RCC 7860 (cell line): ENCODE measurements at places on chromosomes 12 and 14.

GRCh38 chr14:88004506-88005036, 364 bp upstream of the GPR65 start:
- DNase-seq = no peak

- DNase-seq = no peak
Measured at GRCh38 chr12:2187195-2187945, 134.6 kb downstream of the CACNA1C start.

DNA sequence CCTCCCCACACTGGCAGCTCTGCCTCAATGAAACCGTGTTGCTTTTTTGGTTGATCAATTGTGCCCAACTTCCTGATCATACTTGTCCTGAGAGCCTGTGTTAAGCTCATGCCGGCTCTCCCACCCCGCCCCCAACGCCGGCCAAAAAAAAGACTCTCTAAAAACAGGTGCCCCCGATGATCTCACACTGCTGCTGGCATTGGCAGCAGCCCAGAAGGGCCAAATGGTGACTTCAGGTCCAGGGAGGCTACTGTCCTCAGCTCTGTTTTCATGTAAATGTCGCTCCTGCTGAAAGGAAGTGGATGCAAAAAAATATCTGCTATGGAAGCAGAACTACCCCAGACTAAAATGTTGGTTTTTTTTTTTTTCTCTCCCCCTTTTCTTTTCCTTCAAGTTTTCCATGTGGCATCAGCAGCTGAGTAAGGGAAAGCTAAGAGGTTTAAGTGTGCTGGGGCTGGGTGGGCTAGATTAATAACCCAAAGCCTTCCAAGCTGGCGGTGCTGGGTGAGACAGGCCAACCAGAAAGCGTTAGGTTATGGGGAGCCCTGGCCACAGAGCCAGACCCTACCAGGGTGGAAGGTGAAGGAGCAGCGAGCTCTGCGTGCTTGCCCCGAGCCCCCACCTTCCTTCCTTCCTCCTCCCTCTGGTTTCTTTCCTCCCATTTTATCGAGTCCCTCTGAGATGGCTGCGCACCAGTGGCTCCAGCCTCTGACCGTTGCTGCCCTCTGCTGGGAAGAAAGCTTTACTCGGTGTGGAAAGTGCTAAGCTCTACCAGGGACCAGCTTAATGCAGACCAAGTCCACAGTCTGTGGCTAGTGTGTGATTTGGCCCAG, 396.1 kb downstream of the NRXN3 start:
- DNase-seq = peak; percentile 13

- DNase-seq = no peak
Measured at GRCh38 chr14:73786636-73787485, 64.8 kb upstream of the PTGR2 start.

GRCh38 chr14:52692248-52692962, 3.0 kb downstream of the ERO1A start:
- DNase-seq = no peak

- peak; percentile 10 for DNase-seq
Measured at GRCh38 chr14:22163051-22163450, 426.0 kb downstream of the DAD1 start.

GRCh38 chr12:3168223-3169221, 91.3 kb downstream of the TSPAN9 start:
- peak; percentile 92 for DNase-seq

DNA sequence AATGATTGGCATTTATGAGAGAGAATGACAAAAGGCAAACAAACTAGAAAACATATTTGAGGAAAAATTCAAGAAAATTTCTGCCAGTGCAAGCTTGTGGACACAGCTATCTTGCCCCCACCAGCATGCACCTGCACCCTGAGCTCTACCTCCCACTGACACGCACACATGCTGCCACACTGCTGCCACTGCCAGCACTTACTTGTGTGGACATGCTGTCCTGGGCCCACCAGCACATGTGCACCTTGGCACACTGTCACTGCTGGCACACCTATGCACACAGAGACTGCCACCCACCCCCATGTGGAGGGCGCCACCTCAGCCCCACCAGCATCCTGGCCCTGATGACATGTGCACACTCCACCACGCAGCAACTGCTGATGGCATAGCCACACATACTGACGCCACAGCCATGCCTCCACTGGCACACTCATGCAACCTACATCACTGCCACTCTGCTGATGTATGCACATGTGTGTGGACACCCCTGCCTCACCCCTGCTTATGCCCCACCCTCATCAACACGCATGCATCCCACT, 475.0 kb downstream of the SOX5 start:
- DNase-seq = no peak

DNA sequence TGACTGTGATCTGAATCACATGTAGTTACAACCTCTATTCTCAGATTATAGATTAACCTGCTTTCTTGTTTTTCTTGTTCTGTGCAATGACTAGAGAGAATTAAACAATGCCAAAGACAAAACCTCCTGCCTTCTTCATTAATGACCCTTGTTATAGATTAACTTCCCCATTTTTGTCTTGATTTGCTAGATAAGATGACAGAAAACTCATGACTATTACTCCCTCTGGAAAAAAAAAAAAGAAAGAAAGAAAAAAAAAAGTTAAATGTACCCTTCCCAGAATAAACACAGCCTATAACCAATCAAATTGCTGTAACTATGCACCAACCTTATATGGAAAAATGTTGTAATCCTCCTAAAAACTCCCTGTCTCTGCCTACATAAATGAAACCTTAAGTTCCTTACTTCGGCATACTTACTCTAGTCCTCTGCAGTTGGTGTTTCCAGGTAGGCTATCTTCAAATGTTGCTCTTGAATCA, 41.1 kb upstream of the PCED1B start:
- peak; percentile 94 for DNase-seq

DNA sequence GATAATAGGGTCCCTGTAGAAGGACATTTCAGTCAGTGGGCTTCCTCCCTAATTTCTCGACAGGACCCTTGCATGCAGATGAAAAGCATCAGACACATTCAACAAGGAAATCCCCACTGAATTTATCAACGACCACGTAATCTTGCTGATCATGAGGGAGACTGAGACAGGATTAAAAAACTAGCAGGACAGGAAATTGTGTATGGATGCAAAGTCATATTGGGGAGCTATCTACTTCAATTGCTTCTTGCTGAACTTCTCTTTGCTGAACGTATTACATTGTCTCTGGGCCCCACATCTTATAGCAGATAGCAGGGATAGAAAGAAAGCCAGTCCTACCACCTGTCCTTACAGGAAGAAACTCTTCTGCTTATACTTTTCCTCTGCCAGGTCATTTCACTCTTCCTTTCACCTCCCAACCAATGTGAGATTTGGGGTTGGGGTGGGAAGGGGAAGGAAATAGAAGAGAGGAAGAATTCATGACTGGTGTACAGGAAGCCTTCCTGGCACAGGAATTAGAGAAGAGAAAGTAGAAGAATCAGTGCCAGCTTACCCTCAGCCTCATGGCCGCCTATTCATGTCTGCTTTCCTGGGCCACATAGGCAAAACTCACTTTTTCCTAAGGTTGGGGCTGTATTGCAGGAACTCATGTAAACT, 333.3 kb downstream of the ZFP36L1 start:
- no peak for DNase-seq

DNA sequence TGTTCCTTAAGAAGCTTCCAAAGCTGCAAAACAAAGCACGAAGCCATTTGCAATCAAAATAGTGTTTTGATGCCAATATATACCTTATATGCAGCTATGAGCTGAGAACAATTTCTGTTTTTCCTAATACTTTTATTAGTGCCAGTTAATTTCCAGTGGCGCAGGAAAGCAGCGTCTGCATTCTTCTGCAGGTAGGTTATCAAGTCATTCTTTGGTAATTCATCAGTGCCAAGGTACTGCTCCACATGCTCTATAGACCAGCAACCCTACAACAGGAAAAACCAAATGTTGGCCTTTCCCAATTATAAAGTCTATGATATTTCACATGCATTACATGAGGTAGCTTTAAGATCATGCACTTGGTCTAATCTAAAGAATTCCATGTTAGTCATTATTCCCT, 87.6 kb upstream of the STRN3 start:
- no peak for DNase-seq

DNA sequence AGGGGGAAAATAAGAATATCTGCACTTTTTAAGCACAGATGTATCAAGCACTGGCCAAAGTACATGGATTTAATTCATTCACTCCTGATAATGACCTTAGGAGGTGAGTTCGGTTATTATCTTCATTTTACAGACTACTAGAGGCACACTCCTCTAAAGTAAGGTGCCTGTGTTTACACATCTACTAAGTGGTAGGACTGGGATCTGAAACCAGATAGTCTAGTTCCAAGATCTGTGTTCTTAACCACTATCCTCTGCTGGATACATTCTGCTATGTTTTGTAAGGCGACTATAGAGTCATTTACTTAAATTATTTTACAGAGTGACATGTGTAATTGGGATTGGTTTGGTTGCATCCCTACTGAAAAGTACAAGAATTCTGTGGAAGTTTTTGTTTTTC, 175.3 kb downstream of the ESR2 start:
- DNase-seq = no peak

DNA sequence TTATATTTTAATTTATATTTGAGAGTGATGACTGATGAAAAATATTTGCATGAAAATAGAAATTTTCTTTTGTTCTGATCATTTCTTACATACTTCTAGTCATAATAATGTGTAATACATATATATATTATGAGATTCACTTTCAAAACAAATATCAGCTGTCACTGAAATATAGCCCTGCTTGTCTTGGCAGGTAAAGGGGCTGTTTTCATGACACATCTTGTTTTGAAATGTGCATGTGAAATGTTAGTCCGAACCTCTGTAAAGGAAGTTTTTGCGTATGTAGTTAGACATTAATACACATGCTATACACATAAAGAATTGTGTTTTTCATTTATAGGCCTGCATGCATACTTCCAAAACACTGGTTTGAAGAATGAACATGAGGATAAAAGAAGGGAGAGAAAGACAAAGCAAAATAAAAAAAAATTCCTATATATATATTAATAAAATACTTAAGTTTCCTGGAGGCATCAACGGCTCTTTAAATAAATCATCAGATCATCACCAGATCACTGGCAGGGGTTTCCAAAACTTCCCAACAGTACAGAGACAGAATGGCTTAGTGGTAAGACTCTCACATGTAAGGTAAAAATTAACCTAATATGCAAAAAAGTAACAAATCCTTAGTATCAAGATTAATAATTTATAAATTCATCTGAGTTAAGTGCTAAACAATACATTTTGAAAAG, 60.1 kb downstream of the SEL1L start:
- no peak for DNase-seq

GRCh38 chr12:18851271-18851670, 113.4 kb downstream of the CAPZA3 start:
- no peak for DNase-seq

GRCh38 chr12:26090836-26091510, 33.9 kb downstream of the BHLHE41 start:
- DNase-seq = peak; percentile 54

DNA sequence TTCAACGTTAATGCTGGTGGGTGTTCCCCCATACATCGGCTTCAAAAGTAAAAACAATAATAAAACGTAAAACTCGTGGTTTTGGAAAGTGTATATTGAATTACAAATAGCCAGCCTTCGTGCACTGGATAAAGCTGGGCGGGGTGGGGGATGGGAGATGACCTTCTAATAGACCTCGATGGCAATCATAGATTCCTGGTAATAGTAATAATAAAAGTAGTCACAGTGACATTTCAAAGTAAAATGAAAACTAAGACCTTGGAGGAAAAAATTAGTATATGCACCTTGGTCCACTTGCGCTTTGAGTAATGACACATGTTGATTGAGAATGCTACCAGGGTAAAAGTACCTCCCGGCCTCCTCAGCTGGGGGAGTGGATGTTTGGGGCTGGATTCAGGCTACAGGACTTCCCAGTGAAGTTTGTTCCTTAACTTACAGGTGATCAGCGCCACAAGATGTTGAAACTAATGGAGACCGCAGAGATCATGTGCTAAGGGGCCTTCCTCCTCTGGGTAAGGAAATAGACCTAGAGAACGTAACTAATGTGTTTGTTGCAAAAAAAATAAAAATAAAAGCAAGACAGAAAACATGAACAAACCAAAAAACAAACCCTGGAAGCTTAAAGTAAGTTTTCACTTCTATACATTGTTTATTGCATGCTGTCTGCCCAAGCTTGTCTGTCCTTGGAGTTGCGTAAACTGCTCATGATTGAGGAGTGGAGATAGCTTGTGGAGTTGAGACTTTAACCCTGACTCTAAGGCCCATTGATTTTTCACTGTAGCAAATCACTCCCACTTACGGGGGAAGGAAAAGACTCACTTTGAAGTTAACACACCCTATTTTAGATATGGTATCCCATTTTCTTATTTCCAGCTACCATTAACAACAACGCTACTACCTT, 907 bp upstream of the LRIG3 start:
- no peak for DNase-seq

GRCh38 chr12:122505419-122506051, 4.8 kb upstream of the ZCCHC8 start:
- no peak for DNase-seq

DNA sequence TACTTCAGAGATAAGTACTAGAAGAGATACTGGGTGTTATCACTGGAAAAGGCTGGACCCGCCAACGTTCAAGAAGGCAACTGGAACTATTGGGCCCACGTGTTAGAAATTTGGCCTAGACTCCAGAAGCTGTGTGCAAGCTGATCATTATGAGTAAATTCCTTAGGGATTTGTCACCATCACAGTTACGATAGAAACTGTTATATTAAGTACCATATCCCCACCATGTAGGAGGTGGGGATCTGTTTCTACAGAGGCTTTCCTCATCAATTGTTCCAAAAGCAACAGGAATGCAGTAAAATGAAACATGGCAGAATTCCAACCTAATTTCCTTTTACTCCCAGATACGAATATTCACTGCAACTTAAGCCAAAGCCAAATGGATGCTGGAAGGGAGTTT, 170.7 kb downstream of the NOVA1 start:
- DNase-seq = no peak

DNA sequence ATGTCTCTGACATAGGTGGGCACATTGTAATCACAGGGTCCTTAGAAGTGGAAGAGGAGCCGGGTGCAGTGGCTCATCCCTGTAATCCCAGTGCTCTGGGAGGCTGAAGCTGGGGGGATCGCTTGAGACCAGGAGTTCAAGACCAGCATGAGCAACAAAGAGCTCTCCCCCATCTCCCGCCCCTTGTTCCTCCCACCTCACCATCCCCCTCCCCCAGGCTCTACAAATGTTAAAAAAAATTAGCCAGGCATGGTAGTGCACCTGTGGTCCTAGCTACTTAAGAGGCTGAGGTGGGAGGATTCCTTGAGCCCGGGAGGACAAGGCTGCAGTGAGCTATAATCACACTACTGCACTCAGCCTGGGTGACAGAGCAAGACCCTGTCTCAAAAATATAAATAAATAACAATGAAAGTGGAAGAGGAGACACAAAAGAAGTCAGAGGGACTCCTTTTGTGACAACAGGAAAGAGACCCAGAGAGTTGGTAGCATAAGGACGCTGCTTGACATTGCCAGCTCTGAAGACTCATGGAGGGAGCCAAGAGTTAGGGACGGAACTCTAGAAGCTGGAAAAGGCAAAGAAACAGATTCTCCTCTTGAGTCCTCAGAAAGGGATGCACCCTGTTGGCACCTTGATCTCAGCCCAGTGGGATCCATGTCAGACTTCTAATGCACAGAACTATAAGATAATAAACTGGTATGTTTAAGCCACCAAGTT, 29.6 kb upstream of the CSRP2 start:
- no peak for DNase-seq

GRCh38 chr12:50597200-50598195, 92.7 kb downstream of the DIP2B start:
- peak; percentile 83 for DNase-seq

- DNase-seq = no peak
Measured at GRCh38 chr12:51593539-51593938, 2.5 kb downstream of the SCN8A start.
